ENCODE measurements at places on chromosomes 1 and 21. TPM values are rescaled to one million over a fixed set of nuclear protein-coding genes. Genes with fewer than 3 reads are reported as not detected.

SLC39A1 gene
- 170 TPM for total RNA-seq

ENTREP3 gene
- total RNA-seq: 41.0 TPM

DNA sequence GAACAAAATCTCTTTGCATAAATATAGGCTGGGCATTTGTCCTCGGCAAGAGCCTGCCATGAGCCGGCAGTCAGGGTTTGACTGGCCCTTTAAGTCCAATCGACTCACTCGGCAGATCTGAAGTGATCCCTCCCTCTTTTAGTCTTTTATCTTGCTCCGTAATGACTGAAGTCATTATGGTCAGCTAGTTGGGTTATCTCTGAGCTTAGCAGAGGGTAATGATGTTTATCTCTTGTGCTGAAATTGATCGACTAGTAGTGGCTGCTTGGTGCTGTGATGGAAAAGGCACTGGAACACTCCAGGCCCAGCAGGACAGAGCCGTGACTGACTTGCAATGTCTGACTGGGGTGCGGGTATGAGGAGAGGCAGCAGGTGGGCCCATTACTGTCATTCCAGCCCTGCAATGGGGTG, 468 bp upstream of the ABCA4 start:
- H3K4me1 ChIP-seq: peaks cover 12% of the 10 kb centered on the region
- H3K36me3 ChIP-seq: no peaks in the 10 kb centered on the region
- DNase-seq: no peak
- no peak overlapping the region for H3K27ac ChIP-seq

- no peak for DNase-seq
- H3K36me3 ChIP-seq: 0 out of 2 replicates have a peak, but pooled peaks cover 4% of the 10 kb centered on the region
These were observed 67.9 kb upstream of the DMRTA2 start for GRCh38 chr1:50491142-50491541.

DNA sequence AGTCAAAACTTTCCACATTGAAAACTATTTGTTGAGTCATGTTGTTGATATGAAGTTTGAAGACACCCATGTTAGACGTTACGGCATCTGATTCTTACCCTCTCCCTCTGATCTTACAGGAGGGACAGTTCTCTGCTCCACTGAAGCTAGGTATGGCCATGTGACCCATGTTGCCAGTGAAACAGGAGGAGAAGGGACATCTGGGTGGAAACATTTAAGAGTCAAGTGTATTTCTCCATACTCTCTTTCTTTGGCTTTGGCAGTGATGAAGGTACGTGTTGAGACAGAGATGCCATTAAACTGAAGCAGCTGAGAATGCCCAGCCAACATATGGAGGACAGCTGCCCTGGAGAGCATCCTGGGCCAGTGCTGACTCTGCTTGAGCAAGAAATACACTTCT, 198.4 kb upstream of the PTGFR start:
- no peaks in the 10 kb centered on the region for H3K36me3 ChIP-seq
- no peak overlapping the region for H3K27ac ChIP-seq

DNA sequence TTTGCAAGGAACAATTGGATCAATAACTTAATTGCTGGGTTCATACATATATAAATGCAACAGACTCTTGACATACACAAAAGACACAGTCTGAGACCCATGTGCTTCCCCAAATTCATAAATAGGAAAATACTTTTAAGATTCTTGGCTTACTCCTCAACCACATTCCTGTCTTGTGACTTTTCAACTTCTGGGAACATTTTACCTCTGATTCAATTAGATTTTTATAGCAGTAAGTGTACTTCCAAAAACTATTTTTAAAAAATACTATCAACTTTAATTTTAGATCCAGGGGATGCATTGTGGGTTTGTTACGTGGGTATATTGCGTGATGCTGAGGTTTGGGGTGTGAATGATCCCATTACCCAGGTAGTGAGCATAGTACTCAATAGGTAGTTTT, 406.7 kb downstream of the RPS6KC1 start:
- no peaks in the 10 kb centered on the region for H3K27me3 ChIP-seq
- H3K36me3 ChIP-seq: no peaks in the 10 kb centered on the region
- no peaks in the 10 kb centered on the region for H3K4me1 ChIP-seq
- DNase-seq: no peak
- H3K4me3 ChIP-seq: no peak overlapping the region

GRCh38 chr1:228273720-228274451, 66.0 kb downstream of the OBSCN start:
- H3K36me3 ChIP-seq: peaks cover 3% of the 10 kb centered on the region
- peak; percentile 42 for DNase-seq
- no peaks in the 10 kb centered on the region for H3K4me1 ChIP-seq
- no peak overlapping the region for H3K4me3 ChIP-seq
